ENCODE measurements at places on chromosomes 12 and 14.

DNA sequence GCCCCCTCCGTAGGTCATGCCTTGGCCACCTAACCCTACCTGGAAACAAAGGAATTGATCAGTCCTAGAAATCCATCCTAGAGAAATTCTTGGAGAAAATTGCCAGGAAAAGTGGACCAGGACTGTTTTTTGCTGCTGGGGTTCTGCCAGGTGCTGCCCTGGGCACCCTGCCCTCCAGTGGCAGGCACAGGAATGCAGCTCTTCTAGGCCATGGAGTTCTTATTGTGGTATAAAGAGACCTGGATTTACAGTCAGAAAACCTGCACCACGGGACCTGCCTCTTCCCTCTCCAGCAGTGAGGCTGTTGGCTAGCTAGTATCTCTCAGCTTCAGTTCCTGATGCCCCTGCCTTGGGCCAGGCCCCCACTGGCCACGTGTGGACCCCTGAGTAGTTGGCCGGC, 59.7 kb downstream of the SLC24A4 start:
- no peak for DNase-seq

GRCh38 chr14:61284001-61284400, 2.9 kb upstream of the TMEM30B start:
- no peak for DNase-seq

DNA sequence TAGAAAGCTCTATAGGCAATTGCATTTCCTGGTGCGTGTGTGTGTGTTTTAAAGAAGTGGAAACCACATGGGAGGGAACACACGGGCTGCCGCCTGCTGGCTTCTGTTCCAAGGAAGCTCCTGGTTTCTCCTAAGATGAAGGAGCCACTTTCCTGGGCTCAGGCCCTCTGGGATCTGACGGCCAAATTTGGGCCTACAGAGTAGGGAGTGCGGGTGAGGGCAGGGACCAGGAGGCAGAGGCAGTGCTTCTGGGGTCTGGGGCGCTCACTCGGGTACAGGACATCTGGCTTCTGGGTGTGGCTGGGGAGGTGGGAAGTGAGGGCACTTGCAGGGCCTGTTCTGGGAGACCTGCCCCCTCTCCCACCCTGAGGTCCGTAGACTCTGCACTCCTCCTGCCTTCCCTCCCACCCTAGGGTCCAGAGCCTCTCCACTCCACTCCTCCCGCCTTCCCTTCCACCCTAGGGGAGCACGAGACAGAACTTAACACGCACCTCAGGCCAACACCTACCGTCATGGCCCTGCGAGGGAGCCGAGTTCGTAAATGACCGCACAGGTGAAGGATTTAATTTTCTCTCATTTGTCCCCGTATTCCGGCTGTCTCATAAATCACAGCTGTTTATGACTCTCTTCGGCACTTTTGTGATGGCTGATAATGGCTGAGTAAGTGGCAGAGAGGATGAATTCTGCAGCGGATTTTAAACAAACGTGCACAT, 127.7 kb downstream of the KIF26A start:
- no peak for DNase-seq

DNA sequence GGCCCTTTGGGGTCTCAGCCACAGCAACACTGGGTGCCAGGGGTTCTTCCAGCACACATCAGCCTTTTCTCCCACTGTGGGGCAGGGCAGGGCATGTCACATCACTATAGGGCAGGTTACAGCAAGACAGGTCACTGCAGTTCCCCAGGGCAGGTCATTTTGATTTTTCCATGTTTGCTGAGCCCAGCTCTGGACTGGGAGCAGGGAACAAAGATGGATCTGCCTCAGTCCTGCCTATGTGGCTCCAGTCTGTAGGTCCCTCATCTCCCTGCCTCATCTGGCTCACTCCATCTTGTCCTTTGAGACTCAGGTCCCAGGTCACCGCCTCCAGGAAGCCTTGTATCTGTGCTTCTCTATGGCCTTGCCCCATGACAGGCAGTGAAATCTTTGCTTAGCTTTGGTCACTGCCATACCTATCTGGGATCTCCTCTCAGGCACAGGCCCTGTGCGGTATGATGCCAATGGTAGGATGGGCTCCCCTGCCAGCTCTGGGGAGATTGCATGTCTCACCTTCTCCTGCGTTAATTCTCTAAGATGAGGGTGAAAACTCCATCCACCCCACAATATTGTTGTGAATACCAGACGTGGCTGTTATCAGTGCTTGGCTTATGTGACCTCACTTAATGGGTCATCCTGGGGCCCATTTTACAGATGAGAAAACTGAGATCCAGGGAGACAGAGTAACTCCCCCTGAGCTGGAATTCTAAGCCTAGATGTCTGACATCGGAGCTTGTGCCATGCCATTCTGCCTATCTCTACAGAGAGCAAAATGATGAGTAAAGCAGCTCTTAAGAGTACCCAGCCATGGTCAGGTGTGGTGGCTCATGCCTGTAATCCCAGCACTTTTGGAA, 1.5 kb downstream of the SERPINA6 start:
- DNase-seq, result no peak

- no peak for DNase-seq
These were observed 133.0 kb upstream of the ABCD2 start for GRCh38 chr12:39752482-39753137.

DNA sequence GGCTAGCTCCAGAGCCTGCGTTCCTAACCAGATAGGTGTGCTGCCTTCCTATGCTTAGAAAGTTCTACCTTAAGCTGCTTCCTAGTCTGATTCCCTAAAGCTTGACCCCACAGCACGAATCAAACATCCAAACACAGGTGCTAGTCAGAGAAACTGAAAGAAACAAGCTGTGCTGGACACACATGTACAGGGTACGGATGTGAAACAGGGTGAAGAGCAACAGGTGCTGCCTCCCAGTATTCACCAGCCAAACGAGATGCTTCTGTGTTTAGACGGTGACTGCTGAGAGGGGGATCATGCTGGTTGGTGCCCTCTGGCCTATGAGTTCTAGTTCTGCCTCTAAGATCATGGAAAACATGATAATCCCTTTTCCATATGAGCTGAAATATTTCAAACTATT, 105.3 kb downstream of the GRIP1 start:
- DNase-seq, result no peak

GRCh38 chr12:47822863-47823262, 3.2 kb upstream of the HDAC7 start:
- DNase-seq, result no peak

DNA sequence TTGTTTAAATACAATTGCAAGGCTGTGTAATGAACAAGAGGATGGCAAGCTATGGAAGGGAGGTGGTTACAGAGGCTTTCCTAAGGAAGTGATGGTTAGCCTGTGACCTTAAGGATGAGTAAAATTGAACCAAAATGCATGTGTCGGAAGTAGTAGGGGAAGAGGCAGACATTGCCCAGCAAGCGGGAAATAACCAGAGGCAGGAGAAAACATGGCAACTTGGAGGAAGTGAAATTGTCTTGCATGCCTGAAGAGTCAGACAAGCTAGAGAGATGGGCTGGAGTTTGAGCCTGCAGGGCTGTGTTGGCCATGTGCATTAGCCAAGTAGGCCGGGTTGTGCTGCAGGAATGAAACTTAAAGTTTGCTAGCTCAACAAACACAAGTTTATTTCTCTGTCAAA, 96.2 kb downstream of the BTG1 start:
- DNase-seq, result no peak

DNA sequence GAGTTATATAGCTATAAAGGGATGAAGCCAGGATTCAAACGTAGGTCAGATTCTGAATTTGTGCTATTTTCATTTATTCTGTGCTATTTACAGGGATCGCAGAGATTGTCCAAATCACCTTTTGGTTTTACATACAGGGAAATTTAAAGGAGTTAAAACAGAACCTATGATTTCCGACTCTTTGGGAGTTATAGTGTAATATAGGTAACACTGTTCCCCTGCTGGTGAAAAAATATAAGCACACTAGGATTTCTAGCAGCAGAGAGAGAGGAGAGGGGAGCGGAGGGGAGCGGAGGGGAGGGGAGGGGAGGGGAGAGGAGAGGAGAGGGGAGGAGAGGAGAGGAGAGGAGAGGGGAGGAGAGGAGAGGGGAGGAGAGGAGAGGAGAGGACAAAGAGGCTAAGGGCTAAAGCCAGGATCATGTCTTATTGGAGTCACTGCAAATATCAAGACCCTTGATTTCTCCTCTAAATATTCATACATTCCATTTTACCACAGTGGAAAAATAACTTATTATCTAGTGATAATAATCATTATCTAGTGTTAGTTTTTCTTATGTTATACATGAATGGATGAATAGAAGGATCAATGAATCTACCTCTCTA, 46.2 kb upstream of the KCNH5 start:
- DNase-seq, result no peak

DNA sequence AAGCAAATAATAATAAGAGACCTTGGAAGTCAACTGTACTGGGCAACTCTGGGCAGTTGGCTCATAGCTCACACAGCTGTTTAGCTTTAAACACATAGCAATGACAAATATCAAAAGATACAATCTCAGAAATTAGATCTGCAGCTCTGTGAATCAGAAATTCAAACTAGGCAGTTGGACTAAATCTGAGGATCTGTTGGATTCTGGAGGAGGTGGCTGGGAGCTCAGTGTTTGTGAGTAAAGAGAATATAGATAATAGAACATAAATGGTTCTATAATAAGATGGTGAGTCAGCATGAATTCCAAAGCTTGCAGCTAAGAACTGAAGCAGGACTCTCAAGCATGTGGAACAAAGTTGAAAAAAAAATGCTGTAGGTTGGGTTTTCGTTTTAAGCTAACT, 1949.4 kb upstream of the SEL1L start:
- no peak for DNase-seq

DNA sequence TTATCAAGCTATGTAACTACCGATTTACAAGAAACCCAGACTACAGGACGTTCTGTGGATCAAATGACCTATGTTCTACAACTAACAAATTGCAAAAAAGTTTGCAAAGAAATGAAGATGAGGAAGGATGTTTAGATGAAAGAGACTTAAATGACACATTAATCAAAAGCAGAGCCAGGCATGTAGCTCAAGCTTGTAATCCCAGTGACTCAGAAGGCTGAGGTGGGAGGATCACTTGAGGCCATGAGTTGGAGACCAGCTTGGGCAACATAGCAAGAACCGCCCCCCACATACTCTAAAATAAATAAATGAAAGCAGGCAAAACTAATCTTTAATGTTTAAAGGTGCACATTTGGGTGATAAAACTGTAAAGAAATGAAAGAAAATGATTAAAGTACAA, 331.9 kb downstream of the BTG1 start:
- DNase-seq, result no peak

GRCh38 chr12:88634008-88634407, 53.7 kb upstream of the KITLG start:
- DNase-seq, result no peak

- DNase-seq, result no peak
These were observed 19.7 kb downstream of the SYNE3 start for GRCh38 chr14:95496690-95497259.

DNA sequence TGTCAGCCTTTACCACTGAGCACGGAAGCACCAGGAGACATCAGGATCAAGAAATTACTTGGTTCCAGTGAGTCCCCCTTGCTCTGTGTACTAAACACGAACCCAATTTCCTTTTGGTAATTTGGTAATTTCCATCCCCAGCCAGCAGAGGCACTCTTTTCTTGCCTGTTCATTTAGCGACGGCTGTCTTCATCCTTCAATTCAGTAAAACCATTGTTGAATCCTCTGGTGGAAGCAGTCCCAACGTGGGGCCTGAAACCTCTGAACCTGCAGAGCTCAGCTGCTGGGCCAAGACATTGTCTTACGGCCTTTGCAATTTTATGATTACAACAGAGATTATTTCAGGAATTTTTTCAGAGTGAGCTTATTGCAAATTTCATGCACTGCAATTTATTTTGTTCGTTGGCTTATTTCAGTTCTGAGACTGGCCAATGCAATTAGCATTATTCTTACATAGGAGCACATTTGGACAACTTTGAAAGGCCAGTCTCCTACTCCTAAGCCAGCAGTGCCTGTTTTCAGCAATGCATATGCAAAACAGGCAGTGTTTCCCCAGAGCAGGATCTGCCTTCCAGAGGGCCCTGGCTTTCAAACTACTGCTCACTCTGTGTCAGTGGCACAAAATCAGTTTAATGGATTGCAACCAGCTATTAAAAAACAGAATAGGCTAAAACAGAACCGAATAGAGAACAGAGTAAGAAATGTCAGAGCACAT, 372.9 kb upstream of the TMEM132C start:
- no peak for DNase-seq

DNA sequence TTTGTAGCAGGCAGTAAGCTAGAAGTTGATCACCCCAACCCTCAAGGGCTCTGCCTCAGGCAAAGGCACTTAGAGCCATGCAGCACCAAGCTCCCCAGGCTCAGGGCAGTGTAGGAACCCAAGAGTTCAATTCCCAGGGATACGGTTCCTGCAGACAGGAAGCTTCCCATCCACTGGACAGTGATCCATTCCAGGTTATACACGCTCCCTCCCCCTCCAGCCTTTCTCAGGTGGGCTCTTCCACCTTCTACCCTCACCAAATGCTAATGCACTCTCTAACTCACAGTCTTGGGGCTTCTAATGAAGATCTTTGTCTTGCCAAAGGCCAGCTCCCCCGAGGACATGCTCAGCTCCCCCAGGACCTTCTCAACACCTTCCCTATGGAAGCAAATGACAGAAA, 12.7 kb downstream of the MYO1A start:
- DNase-seq, result no peak

DNA sequence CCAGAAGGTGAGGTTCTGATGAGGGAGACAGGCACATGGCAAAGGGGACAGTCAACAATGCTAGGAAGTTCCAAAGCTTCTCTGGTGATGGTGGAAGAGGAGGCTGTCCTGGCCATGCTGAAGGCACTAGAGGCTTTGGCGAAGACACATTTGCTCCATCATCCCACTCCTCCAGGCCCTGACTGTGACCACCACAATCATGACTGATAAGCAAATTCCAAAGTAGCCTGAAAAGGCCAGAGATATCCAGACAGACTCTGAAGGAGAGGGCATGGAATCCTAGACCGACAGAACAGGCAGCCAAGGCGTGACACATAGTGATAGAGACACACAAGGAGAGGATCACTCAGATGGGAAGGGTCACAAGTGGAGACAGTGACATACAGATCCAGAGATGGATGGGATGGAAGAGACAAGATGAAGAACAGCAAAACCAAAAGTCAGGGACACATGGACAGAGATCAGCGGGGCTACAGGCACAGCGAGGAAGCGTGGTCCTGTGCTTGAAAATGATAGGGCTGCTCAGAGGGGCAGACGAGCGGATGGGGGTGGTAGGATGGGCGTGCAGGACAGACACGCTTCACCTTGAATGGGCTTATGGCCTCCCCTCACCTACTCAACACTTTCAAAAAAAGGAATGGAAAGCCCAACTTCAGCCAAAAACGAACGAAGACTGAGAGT, 1.3 kb downstream of the ZFHX2 start:
- DNase-seq, result no peak

DNA sequence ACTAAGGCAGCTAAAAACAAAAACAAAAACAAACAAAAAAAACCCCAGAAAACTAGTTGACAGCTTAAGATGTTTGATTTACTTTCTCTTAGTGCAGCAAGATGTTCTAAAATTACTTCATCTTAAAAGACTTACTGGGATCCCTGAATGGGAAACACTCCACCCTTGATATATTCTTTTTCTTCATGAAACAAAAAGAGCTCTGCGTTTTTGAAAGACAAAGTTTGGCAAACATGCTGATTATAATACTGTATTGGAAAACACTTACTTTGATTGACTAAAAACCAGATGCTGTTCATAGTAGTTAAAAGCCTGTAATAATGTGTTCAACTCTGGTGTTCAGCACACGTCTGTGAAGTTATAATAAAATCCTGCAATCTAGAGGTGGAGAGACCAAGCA, 136.8 kb downstream of the SRGAP1 start:
- DNase-seq, result no peak

Data from cortex of kidney (tissue), 1 donor.